ENCODE measurements at places on chromosomes 3 and 15. TPM values are rescaled to one million over a fixed set of nuclear protein-coding genes. Genes with fewer than 3 reads are reported as not detected.

Gene HMG20A
- total RNA-seq = 26.2 TPM

Gene B3GNT5
- 7.7 TPM for total RNA-seq

Gene ADAMTS17
- total RNA-seq = 0.57 TPM

Gene NME9
- total RNA-seq = not detected

Gene GOLGA8R
- total RNA-seq = 2.0 TPM
